ENCODE measurements at places on chromosomes 12 and 14.

GRCh38 chr12:125276567-125276966 lies 211.3 kb downstream of the AACS start:
- DNase-seq = no peak

DNA sequence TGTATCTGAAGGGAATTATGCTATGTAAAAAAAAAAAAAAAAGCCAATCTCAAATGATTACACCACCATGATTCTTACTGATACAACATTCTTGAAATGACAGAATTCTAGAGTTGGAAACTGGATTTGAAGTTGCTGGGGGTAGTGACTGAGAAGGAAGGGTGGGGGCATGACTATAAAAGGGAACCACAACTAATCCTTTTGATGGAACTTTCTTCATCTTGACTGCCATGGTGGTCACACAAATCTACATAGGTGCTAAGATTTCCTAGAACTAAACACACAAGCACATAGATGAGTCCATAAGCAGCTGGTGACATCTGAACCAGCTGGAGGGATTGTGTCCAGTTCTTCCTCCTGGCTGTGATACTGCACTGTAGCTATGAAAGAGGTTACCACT lies 51.4 kb downstream of the CLMN start:
- no peak for DNase-seq

GRCh38 chr12:48986720-48987291 lies 8.7 kb downstream of the WNT1 start:
- DNase-seq = no peak

- DNase-seq = no peak
Measured at GRCh38 chr14:44446965-44447364, 60.1 kb downstream of the FSCB start.

DNA sequence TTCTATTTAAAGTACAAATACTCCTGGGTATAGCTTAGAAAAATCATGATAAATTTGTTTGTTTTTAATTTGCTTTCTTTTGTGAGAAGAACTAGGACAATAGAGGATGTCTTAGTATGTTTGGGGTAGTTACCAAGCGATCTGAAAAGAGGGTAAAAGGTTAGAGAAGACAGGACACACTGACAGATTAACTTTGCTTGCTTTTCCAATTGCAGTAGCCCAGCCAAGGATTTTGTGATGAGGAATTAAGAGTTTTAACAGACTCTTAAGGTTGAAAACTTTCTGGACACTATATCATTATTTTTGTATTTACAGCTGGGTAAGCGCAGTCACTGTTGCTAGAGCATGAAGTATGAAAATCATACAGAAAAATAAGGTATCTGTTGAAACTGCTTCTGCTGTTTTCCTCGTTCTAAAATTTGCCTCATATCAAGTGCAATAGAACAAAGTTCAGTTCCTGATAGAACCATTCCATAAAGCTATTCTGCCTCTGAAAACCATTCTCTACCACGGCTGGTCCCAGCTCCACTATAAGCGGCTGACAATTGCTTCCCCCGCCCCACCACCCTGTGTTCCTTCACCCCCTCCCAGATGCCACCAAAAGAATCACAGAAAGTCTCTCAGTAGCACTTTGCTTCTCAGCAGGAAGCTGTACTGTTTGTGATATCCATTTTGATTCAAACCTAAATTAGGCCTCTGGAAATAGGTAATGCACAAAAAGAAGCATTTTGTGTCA lies 413.4 kb downstream of the BCAT1 start:
- DNase-seq = no peak

GRCh38 chr12:53617700-53618099 lies 8.5 kb downstream of the ATF7 start:
- no peak for DNase-seq

- DNase-seq = peak; percentile 55
Measured at GRCh38 chr14:29548948-29549370, 378.7 kb downstream of the PRKD1 start.

DNA sequence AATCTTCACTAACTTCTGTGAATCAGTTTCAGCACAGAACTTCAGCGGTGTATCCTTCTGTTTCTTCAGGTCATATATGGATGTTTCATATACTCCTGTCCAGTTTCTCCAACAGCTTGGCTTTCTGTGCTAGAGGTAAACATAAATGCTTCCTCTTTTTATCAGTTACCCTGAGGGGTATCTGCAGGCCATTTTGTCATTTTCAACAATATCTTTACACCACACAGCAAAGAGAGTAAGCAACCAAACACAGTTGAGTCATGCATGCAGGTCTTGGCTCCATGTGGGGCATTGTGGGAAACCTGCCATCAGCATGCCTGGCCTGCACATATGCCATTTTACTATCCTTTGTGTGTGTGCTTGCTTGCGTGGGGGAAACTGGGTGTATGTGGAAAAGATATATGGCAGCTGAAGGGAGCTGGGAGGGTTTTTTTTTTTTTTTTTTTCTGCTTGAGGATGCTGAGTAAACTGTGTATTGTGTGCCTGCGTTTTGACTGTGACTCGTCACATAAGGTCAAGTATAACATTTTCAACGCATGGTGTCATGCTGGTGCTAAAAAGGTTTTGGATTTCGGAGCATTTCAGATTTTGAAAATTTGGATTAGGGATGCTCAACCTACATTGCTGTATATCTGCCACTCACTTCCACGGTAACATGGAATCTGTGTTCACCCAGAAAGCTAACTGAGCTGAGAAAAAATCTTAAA lies 56.1 kb upstream of the YARS2 start:
- DNase-seq = no peak

DNA sequence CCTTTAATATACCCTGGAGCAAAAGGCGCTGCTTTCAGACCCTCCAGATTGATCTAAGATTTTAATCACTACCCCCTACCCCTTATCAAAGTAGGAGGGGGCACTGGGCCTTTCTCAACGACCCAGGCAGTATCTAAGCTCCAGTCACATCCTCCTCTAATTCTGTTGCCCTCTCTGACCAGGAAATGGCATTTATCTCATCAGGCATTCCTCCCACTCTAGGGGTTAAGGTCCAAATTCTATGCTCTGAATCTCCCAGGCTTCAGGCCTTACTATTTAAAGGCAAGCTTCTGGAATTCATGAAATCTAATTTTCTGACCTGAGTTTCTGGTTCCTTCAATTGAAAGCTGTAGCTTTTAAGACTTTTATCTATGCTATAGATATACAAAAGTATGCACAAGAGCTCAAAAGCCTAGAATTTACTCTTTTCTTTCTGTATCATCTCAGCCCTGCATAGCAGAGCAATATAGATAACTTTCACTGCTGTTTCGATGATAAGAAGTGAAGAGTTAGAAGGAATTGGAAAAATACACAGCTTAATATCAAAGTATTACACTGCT lies 622.9 kb downstream of the RPS29 start:
- no peak for DNase-seq

DNA sequence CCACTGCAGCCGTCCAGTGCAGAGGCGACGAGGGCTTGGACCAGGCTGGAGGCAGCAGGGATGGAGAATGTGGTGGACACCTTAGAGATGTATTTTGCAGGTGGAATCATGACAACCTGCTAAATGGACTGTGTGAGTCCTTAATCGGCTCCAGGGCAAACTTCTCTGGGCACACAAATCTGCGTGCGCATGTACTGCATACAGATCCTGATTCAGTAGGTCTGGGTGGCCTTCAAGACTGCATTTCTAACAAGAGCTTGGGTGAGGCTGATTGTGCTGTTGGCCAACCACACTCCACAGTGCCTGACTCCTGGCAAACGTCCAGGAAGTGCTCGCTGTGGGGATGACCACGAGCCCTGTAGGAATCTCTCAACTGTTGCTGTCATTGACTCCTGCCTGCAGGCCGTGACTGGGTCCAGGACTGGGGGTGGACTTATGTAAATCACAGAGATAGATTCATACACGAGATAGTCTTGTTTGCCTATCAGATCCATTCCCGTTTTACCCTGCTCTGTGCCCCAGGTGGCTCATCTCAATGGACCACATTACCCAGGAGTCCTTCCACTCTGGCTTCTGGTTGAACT lies 27.2 kb downstream of the JDP2 start:
- DNase-seq = peak; percentile 31

DNA sequence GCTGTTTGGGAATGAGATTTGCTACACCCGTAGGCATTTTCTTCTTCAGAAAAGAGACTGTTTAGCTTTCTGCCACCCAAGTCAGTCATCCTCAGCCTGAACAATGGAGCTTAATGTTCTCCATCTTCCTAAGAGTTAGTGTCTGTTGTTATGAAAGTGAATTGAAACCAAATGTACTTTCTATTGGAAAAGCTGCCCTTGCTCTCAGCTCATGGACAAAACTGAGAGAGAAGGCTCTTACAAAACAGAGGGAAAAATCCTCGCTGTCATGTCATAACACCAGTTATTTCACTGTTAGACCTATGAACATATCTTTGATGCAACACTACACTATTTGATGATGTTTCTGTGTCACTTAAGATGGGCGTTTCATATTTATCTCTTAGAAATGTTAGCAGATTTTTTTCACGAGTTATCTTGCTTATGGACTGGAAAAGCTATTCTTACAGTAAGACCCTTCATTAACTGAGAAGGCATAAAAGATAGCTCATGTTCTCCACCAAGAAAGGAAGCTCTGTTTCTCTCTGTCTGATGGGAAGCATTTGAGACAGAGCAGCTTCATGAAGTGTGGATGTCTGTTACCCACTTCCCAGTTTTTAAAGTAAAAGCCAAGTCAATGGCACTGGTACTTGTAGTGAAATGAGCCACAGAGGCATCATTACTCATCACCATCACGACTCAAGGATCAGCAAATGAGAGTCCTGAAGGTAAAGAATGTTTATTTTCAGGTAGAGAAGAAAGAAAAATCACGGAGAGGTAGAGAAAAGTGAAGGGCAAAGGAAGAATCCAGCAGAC lies 483.9 kb downstream of the ZFP36L1 start:
- no peak for DNase-seq

DNA sequence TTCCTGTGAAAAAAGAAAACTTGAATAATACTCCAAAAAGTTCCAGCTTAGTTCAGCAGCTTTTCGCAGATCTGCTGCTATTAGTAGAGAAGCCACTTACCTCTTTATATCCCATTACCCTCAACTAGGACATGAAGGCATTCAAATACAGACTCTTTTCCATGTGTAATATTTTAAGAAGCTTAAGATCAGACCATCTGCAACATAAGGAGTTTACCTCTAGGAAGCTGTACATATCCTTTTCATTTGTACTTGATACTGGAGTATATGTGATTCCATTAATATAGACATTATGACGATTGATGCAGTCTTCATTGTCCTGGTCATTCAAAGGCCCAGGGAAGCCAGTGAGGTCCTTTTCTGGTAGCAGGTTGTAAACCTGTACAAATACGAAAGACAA lies 20.4 kb downstream of the A2M start:
- no peak for DNase-seq

- DNase-seq = no peak
Measured at GRCh38 chr12:30044206-30044605, 260.5 kb upstream of the TMTC1 start.

GRCh38 chr12:3662521-3662921 lies 90.4 kb downstream of the CRACR2A start:
- no peak for DNase-seq

DNA sequence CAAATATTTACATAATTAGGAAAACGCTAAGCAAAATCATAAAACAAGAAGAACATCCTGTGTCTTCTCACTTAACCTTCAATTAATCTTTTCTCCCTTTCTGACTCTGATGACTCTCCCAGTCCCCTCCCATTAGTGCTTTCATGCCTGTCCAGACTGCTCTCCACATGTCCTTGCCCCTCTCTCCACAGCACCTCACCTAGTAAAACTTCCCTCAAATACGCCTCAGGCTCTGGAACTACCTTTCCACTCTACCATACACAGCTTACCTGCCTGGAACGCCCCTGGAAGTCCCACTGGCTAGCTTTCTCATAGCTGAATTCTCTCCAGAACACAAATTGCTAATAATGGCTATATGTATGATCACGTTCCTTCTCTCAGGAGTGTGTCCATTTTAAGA lies 44.7 kb downstream of the SLC5A8 start:
- DNase-seq = no peak

GRCh38 chr12:130813436-130813835 lies 25.6 kb downstream of the STX2 start:
- DNase-seq = no peak

- DNase-seq = no peak
Measured at GRCh38 chr12:53590652-53591051, 35.5 kb downstream of the ATF7 start.
